ENCODE measurements at places on chromosomes 2 and 18.

- no peak for DNase-seq
Observed at GRCh38 chr2:45394216-45394615, 216.9 kb downstream of the SRBD1 start.

- DNase-seq: no peak
Observed at GRCh38 chr18:8734496-8734895, 29.1 kb downstream of the MTCL1 start.

GRCh38 chr2:95020275-95021022, 5.1 kb upstream of the MAL start:
- DNase-seq: no peak

- DNase-seq: no peak
Observed at GRCh38 chr2:237915576-237915975, 51.2 kb upstream of the UBE2F start.

GRCh38 chr18:48129621-48130082, 199.2 kb upstream of the SMAD2 start:
- no peak for DNase-seq

DNA sequence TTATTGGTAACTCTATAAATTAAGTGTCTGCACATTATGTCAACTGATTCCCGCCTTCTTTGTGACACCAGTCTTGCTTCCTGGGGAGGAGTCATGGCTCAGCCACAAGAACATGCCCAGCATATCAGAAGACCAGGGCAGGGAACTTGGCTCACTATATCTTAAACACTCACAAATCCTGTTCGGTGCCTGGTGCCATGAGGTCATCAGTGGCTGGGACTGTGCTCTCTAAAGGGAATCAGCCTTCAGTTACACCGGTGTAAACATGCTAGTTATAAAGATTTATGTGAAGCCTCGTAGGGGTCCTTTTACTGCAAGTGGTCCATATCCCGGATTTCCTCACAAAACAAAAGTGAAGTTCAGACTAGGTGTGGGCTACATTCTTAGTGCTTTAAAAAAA, 73.1 kb upstream of the ZNF521 start:
- DNase-seq: no peak

DNA sequence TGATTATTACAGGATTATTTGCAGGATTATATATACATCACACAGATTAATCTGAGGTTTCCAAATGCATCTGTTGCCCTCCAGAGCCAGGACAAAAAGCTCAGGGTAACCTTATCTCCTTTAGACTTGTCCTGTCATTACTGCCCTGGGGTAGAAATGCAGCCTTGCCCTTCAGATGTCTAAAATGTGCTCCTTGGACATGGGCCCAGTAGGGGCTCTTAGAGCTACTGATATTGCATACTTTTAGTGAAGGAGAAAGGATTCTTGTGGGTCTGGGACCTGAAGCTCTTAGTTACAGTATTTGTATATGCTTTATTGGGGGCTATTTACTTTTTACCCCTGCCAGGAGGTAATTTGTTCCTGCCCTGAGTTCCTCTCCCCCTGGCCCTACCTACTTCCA, 56.1 kb downstream of the PRKRA start:
- no peak for DNase-seq

GRCh38 chr2:173607606-173608311, 253.1 kb downstream of the CDCA7 start:
- no peak for DNase-seq

- DNase-seq: no peak
Observed at GRCh38 chr2:23926290-23926749, 603 bp downstream of the ATAD2B start.

DNA sequence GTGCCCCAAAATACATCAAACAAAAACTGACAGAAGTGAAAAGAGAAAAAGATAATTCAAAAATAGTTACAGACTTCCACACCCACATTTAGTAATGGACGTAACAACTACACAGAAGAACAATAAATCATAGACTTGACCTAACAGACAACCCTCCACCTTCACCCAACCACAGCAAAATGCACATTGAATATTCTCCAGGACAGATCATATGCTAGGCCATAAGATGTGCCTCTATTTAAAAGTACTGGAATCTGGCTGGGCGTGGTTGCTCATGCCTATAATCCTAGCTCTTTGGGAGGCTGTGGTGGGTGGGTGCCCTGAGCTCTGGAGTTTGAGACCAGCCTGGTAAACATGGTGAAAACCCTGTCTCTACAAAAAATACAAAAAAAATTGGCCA, 20.0 kb downstream of the SLC66A2 start:
- DNase-seq: no peak

GRCh38 chr2:240200230-240201051, 60.0 kb upstream of the OTOS start:
- no peak for DNase-seq

DNA sequence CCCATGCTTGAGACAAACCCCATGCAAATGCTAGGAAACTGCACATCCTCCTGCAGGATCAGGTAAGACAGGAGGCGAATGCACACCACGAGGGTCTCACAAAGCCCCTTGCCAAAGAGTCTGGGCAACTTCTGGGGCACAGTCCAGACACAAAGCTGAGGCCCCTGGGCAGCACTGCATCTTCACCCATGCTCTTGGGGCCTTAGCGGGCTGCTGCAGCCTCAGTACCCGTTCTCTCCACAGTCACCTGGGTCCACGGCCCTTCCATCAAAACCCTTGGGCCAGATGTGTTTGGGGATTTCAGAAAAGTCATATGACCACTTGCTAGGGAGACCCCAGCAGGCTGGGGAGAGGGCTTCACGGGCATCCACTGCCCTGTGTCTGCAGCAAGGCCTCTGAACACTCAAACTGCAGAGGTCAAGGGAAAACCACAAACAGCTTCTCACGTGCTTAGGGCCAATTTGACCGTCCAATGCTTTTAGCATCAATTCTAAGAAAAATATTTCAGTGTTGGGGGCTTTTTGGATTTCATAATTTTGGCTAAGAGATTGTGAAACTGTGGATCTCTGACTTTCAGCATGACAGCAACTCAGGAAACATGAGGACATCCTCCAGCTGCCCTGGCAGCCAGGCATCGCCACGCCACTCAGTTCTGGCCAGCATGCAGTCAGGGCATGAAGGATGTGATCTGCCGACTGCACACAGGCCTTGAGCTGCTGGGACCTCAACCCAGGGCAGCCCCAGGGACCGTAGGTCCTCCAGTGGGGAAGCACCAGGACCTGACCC, 20.0 kb downstream of the PASK start:
- DNase-seq: no peak

DNA sequence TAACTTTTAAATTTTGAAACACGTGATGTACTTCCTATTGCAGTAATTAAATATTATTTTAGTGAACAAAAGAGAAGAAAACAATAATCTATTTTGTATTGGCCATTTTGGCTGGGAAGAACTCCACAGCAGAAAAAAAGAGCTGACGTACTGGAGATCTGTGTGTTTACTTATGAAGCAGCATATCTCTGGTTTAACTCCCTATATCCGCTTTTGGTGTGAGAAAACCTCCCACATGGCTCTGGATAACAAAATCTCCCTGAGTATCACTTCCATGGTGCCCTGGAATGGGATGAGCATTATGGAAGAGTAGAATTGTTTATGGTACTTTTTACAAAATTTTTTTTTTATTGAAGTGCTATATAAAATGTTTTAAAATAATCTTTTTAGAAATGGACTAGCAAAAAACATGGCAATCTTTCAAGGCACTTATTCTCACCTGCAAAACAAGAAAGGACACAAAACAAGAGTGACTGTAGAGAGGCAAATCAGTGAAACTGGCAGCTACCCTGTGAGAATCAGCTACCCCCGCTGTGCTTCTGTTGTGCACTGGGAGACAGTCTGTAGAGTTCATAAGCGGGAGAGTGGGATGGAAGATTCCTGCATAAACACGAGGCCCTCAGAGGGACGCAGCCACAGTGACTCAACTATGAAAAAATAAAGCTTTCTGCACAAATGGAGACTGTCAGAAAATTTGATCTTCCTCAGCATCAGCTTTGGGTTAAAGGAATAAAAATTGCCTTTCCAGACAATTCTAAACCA, 762.2 kb upstream of the HS6ST1 start:
- DNase-seq: no peak

DNA sequence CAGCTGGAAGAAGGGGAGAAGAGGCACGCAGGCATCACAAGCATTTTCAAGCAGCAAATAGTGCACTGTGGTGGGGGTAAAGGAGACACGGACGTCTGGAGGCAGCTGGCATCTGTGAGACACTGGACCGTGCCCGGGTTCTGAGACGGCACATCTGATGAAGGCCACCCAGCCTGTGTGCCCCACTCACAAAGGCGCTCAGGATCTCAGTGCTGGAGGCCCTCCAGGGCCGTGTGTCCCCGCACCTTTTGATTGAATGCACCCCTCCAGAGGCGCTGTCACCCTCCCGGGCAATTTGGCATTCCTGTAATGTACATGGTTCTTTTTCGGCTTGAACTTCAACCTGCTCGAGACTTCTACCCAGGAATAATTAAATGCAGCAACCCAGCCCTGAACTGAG, 101.5 kb upstream of the ODC1 start:
- DNase-seq: no peak

DNA sequence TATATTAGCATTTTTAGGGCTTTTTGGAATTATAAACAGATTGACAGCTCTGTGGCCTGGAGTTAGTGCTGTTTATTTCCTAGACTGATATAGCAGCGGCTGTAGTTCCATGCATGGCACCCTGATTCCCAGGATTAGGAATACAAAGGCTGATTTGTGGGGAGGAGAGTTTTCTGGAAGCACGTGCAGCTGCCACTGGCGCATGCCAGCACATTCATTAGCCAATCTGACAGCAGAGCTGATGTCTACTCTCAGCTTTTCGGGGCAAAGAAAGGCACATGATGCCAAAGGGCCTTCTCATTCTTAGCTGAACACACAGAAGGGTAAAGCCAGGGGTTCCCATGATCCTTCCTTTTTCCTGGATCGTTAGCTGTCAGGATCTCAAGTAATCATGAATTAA, 45.7 kb upstream of the RAPH1 start:
- DNase-seq: no peak

DNA sequence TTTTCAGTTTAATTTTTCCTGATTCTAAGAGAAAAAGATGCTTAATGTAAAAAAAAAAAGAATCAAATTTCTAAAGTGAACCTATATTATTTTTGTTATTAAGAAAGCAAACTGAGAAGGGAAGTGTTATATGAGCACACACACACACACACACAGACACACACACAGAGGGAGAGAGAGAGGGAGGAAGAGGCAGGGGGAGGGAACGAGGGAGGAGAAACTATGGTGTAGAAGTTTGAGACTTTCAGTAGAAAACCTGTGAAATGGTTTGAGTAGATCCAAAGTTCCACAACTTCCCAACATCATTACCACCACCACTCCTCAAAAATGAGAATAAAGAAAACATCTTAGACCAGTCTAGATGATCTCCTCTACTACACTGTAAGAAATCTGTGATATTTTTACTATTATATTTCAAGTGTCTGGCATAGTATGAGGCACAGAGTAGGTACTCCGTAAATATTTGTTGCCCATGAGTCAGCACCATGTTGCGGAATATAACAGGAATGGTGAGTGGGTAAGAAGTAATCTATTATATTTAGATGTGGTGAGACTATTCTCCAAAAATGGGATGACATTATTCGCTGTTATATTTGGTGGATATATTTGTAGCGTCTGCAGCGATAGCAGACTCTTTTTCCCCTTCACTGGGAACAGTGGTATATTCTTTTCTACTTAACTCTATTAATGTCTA, 149.4 kb upstream of the DNMT3A start:
- DNase-seq: no peak

GRCh38 chr18:44973282-44973681, 292.6 kb downstream of the SETBP1 start:
- DNase-seq: no peak

DNA sequence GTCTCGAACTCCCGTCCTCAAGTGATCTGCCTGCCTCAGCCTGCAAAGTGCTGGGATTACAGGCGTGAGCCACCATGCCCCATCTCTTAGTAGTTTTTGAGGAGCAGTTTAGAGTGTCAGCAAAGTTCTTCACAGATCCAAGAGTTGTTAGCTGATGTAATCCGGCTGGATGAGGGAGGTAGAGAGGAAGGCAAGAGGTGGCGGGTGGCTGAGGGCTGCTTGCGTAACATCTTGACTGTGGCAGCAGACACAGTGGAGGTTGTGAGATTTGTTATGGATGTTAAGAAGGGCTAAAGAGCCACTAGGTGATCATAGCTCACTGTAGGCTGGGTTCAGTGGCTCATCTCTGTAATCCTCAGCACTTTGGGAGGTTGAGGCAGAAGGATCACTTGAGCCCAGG, 19.5 kb upstream of the FAM136A start:
- no peak for DNase-seq

DNA sequence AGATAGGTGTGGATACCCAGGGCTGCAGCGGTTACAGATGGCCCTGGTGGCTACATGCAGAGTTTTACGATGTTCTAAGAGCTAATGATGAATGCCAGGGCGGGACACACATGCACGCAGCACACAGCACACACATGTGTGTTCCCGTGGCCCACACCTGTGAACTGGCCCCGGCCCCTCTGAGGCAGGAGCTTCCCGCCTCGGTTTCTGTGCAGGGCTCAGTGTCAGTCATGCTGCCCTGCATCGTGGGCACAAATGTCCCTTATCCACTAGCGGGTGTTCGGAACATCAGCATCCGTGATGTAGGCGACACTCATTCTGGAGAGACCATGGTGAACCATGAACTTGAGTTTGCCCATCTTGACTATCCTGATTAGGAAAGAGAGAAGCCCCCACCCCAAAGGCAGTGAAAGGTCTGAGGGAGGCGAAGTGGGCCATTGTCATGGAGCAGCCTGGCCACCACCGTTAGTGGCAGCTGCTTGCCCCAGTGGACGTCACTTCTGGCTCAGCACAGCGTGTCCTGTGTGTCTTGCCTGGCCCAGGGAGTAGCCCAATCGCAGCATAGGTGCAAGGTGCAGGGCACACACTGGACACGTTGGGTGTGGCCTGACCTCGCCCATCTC, 43.8 kb downstream of the DCDC2C start:
- no peak for DNase-seq

DNA sequence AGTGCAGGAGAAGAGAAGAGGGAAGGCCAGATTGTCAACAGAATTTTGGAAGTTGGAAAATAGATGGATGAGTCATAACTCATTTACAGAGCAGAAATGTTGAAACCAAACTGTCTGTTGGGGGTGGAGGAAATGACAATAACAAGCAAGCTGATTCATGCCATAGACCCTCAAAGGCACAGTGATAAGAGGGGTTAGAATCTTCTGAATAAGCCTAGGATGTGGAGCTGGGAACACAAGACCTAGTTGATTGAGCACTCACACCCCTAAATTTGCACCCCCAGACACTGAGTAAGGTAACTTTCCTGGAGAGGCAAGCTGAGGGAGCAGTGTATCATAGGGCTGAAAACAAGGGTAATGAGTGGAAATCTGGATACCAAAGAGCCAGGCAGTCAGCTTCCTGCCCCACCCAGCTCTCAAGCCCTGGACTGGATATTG, 141.4 kb downstream of the SCG2 start:
- DNase-seq: no peak

All from NCI-H2081 treated with DMSO at 0.1 percent for 48 hours (cell line).